ENCODE measurements at places on chromosomes 6 and 20.
A peak's percentile ranks its signal among the peaks of the same experiment; 100 is the strongest.

DNA sequence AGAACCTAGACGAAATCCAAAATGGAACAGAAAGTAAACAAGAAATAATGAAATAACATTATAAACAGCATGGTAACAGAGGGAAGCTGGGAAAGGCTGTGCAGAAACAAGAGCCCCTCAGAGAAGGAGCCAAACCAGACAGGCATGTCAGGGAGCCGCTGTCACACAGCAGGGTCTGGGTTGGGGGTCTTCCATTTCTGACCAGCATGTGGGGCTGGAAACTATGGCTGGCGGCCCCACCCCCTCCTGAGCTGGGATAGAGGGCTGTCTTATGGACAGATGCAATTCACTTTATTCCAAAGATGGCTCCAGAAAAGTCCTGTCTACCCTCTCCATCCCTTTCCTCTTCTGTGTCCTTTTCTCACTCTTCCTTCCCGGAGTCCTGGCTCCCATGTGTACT is 27.3 kb downstream of the C6orf89 start:
- DNase-seq = no peak

DNA sequence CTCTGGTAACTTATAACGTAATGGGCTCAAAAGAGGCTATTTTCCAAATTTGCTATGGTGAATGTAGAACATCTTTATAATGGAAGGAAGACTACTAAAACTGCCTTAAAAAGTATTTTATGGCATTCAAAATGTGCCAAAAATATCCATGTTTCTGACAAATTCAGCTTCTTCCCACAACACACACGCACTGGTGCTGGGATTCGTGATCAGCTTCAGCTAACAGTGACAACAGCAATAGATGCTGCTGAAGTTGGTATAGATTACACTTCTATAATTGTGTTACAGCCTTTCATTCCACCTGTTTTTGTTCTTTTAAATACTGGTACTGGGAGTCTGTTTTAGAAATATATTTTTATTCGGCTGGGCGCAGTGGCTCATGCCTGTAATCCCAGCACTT is 19.0 kb downstream of the NUDT3 start:
- DNase-seq = no peak

DNA sequence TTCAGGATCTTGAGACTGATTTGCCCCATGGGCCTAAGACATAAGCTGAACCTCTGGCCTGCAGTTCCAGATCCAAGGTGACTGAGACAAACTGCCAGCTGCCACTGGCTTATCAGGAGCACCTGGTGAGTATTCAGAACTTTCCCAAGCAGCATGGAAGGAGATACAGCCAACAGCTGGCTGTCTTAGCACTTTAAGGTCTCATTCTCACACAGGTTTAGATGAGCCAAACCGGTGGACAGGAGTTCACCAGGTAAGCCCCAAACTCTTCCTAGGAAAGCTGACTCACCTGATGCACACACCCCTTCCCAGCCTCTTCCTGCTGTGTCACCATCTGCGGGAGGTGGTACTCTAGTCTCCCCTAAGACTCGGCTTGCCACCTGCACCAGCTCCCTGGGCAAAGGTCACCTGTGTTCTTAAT is at the start of gene BANF2:
Gene BANF2, plus strand, starts transcription at position 36 of the 421 bp plus-strand sequence. CDS start 25,060 bp downstream, outside the sequence.
- no peak for DNase-seq

- DNase-seq = no peak
Observed at GRCh38 chr6:2899596-2899995, 3.5 kb downstream of the SERPINB9 start.

- DNase-seq = peak; percentile 52
Observed at GRCh38 chr20:36235892-36236785, at the start of gene AAR2. TSS of gene AAR2 (plus strand) at chr20:36236478. CDS start at chr20:36239869, 3,391 bp downstream.

GRCh38 chr6:163414946-163415619 is 565 bp downstream of the QKI start:
- DNase-seq = no peak

DNA sequence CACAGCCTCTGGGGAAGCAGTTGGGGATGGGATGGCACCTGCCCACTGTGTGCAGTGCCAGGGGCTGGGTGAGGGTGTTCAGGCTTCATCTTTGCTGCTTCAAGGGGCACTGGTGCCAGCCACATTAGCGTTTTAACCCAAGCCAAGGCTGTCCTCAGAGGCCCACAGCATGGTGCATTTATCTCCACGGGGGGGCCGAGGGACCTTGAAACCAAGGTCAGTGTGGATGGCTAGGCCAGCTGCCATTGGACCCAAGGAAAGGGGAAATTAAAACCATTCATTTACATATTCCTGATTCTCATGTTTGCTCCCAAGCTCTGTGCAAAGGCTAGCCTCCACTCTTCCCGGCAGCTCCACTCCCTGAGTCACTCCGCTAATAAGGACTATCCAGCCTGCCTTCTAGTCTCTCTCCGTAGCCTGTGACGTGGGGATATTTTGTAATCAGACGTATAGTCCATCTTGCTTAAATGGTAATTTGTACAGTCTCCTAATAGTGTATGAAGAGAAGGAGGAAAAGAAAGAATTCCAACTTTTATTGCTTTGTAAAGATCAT is 197.1 kb downstream of the CDH4 start:
- no peak for DNase-seq

- no peak for DNase-seq
Observed at GRCh38 chr20:57711311-57711712, 1.5 kb upstream of the PMEPA1 start.

DNA sequence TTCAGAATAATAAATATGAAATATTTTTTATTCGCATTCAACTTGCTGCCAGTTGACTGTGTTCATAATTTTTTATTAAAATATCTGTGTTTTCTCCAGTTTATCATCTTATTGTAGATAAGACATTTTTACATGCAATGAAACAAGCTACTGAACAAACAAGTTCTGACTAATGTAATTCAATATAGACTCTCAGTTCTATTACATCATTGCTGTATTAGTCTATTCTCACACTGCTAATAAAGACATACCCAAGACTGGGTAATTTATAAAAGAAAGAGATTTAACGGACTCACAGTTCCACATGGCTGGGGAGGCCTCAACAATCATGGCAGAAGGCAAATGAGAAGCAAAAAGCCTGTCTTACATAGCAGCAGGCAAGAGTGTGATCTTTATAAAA is 1357.7 kb upstream of the CITED2 start:
- DNase-seq = no peak

GRCh38 chr6:168138436-168138835 is 59.4 kb upstream of the FRMD1 start:
- DNase-seq = no peak

DNA sequence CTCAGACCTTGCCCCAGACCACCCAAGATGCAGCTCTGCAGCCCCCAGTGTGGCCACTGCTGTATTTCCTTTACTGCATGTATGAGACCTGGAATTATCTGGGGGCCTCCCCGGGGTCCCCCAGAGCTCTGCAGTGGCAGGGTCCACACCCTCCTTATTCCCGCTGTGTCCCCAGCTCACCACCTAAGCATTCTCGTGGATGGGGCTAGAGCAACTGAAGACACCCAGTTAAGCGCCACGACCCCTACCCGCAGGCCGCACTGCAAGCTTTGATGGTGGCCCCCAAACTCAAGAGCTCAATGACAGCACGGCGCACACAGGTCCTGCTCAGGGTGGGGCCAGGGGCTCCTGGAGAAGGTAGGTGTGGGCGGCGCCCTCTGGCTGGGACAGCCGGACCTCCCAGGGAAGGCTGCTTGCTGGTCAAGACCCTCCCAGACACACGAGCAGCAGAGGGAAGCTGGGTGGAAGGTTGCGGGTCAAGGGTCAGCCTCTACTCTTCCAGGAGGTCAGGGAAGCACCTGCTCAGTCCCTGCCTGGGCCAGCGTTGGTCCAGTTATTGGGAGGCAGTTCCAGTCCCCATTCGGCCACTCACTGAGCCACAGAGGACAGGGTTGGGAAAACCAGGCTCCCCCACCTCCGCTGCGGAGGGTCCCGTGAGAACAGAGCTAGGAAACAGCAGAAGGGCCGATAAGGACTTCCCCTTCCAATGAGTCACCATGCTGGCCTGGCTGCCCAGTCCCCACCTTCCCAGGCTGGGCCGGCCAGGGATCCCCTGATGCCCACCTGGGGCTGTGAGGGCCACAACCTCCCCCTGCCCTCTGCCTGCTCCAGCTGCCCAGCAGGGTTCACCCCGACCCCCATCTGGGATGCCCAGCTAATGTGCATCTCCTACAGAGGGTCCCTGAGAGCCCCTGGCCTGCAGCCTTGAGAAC is 2.9 kb downstream of the LAMA5 start:
- no peak for DNase-seq

DNA sequence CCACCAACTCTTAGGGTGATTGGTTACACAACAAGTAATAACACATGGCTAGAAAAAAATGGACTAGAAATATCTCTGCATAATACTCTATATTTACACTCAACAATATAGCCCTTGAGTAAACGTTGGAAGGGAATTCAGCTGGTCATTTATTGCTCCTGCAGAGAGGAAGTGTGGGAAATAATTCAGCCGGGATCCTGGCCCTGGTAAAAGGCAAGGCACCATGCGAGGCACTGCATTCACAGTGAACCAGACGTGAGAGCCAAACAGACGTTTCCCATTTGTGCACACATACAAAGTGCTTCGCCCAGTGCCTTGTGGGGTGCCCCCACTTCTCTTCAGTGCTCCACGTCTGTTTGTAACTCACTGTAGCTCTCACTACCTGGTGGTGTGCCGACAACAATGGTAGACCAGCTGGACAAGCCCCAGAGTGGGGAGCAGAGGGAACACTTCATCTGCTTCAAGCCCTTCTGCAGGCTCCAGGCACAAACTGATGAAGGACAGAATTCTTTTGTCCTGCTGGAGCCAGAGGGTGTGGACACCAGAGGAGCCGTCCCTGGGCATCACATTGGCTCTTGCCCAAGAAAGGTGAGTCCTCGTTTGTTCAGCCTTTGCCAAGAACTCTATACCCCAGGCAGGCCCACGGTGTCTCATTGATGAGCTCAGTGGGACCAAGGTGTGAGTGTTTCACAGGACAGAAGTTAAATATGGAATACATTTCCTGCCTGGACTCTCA is 18.8 kb downstream of the SYNDIG1 start:
- no peak for DNase-seq

- DNase-seq = no peak
Observed at GRCh38 chr20:47479093-47479492, 22.6 kb upstream of the NCOA3 start.

DNA sequence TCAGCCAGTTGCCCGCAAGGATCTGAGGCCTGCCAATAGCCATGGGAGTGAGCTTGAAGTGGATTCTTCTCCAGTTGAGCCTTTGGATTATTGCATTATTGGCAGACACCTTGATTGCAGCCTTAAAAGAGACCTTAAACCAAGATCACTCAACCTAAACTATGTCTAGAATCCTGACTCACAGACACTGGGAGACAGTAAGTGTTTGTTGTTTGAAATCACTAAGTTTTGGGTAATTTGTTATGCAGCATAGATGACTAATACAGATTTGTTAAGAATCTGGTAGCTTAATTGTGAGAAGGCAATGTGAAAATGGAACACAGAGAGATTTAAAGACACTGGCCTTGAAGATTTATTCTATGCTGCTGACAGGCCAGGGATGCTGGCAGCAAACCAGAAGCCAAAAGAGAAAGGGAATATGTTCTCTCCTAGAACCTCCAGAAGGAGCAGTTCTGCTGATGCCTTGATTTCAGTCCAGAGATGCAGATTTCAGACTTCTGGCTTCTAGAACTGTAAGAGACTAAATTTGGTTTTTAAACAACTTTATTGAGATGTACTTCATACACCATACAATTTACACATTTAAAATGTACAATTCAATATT is 17.6 kb downstream of the SIRPD start:
- DNase-seq = no peak

GRCh38 chr6:35154262-35154661 is 13.1 kb upstream of the TCP11 start:
- DNase-seq = no peak

DNA sequence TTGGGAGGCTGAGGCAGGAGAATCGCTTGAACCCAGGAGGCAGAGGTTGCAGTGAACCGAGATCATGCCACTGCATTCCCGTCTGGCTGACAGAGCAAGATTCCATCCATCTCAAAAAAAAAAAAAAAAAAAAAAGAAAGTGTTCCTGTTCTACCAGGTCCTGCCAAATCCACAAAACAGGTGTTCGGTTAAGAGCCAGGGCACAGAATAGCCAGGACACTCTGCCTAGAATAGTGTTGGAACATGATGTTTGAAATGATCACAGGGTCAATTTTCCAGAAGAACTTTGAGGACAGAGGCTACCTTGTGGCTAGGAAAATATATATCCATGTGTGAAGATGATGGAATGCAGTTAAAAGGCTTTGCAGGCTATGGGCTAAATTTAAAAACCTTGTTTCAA is 63.6 kb upstream of the TRAF3IP2 start:
- DNase-seq = no peak

DNA sequence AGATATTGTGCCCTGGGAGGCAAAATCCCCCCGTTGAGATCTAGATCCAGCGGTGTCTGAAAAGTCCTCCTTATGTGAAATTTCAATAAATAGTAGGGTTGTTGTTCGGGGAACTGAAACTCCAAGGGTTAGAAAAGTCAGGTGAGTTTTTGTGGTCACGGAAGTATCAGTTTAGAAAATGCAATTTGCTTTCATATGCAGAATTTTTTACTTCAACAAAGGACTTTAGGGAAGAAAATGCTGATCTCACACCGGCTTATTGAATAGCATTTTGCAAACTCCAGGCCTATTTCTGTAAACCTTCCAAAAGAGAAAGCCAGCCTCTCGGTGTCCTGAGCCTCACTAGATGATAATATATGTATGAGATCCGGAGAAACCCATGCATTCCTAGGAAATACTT is 254.7 kb downstream of the TSHZ2 start:
- no peak for DNase-seq

DNA sequence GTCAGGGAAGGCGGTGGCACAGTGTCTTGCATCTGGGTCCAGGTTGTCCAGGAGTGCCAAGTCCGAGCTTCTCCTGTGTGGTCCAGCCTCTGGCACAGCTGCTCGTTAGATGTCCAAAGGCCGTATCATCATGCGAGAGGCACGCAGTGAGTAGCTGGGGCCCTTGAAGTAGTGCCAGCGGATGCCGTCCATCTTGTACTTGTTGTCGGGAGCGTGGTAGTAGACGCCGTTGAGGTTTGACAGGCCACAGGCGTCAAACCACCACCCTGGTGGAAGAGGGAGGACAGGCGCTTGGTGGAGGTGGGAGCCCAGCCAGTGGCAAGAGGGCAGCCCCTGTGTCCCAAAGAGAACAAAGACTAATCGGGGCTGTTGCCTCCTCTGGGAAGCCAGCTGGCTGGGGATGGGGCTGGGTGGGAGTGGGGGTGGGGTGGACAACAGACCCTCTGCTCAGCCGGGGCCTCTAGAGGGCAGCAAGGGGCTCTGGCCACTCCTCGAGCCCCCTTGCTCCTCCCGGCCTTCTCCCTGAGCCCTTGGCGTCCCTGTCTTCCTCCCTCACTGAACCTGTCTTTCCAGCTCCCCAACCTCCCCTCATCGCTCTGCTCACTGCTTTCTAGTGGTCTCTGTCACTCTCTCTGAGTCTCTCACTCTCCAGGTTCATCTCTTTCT is 39.5 kb downstream of the FAM110A start:
- no peak for DNase-seq

GRCh38 chr6:24901698-24902328 is 33.9 kb downstream of the RIPOR2 start:
- DNase-seq = no peak

- DNase-seq = no peak
Observed at GRCh38 chr6:168282985-168283685, 36.4 kb downstream of the DACT2 start.

GRCh38 chr6:7243179-7243981 is 69.6 kb downstream of the SSR1 start:
- DNase-seq = no peak

All from stimulated activated CD8-positive, alpha-beta memory T cell treated with anti-CD3 and anti-CD28 coated beads, Interleukin-7, amount 100 ng/mL, for 1 hour (primary cell).